Stimulated activated CD4-positive, alpha-beta T cell treated with anti-CD3 and anti-CD28 coated beads, TNF-alpha, amount 100 ng/mL, for 24 hours (primary cell): ENCODE measurements at places on chromosomes 11 and 22.

- no peak for DNase-seq
These were observed 78.5 kb upstream of the NCAM1 start for GRCh38 chr11:112882494-112883381.

- no peak for DNase-seq
These were observed 964.2 kb downstream of the JRKL start for GRCh38 chr11:97354026-97354425.

GRCh38 chr22:28620244-28620922 is 59.3 kb downstream of the TTC28 start:
- DNase-seq = no peak

DNA sequence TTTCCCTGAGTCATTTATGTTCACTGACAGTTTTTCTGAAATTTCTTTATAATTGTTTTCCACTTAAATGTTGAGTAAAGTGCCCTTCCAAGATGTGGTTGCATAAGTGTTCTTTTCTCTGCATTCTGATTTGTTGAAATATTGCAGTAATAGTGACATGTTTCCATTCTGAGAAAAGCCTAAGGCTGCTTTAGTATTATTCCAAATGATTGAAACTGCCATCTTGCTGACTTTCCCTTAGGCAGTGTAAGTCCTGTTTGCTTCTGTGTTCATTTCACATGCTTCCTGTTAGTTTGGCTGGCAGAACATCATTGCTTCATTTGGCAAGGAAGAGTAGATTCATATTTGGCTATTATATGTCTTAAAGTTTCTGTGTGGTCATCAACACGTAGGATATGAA is 146.5 kb downstream of the ELP4 start:
- DNase-seq = no peak

- DNase-seq = no peak
These were observed 63.8 kb upstream of the TOP3B start for GRCh38 chr22:22046370-22046769.
